Caudate nucleus (tissue), 63 donors: ENCODE measurements at places on chromosomes 7 and 10.

DNA sequence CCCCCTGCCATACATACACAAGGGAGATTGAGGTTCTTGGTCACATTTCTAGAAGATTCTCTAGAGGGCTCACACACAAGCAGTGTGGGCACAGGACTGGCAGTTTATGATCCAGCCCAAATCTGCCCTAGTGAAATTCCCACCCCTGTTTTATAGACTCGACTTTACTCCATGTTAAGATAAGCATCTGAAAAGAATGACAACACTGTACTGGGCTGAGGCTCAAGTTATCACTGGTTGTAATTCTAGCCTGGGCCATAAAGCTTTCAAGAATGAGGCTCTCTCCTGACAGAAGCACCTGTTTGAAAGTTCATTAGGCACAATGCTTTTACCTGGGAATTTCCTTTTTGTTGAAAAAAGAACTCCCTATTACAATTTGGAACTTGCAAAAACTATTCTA, 195.6 kb upstream of the GLI3 start:
- DNase-seq = no peak

DNA sequence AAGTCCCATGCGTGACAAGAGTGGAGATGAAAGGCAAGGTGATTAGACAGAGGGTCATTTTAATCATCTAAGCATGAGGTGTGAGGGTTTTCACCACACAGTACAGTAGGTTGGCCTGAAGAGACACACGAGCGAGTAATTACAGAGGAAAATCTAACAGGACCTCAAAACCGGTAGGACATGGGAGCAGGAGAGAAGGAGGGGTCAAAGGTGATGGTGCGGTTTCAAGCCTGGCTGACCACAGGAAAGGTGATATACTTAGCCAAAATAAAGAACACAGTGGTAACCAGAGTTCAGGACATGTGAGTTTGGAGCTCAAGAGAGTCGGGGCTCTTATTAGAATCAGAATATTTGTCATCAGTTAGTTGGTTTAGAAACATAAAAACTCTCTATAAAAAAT, 20.0 kb downstream of the GLI3 start:
- DNase-seq = no peak

DNA sequence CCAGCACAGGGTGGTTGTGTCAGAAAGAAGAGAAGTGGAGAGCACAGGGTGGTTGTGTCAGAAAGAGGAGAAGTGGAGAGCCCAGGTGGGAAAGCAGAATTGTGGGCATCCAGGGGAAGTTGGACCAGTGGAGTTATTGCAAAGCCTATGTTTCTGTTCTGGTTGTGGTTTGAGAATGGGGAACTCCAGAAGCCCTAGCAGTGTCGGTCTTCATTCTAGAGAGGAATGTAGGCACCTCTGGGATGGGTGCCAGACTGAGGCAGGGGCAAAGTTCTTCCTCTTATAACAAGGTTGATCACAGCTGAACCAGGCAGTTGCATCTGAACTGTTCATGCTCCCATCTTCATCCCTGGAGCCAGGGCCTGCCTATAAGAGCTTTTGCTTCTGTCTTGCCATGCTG, 954 bp downstream of the FSCN3 start:
- no peak for DNase-seq

GRCh38 chr7:32579776-32580175, 84.5 kb downstream of the AVL9 start:
- no peak for DNase-seq

DNA sequence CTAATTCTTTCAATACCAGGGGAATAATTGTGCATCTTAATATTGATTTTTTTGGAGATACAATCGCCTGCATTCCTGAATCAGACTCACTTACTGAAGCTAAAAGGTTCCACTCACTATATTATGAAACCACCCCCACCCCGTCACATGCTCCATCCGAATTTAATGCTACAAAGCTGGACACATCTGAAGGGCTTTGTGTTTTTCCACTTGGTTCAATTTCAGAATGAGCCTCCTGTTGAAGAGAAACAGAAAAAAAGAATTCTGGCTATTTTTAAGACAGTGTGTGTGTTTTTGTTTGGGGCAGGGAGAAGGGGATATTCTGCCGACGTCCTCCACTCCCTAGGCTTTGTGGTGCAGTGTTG, 165.5 kb upstream of the TBX20 start:
- no peak for DNase-seq

- DNase-seq = no peak
These were observed 7.1 kb upstream of the UNCX start for GRCh38 chr7:1225441-1226185.

DNA sequence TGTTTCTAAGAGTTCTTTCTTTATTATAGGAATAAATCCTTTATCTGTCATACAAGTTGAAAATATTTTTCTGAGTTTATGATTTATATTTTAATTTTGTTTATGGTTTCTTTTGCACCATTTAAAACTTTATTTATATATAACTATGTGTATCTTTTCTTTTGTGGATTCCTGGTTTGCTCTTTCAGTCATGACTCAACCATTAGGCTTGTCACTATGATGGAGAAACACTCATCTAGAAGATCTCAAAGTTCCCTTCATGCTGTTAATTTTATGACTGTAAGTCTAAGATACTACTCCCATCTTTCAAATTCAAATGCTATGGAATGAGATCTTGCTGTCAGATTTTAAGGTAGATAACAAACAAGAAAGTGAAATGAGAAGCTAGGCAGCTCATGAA, 199.5 kb downstream of the INHBA start:
- DNase-seq = no peak

- no peak for DNase-seq
These were observed 187.0 kb downstream of the PPP1R17 start for GRCh38 chr7:31873816-31874597.

GRCh38 chr10:99451499-99451788, 21.0 kb upstream of the GOT1 start:
- no peak for DNase-seq
